GM23338 (cell line): ENCODE measurements at places on chromosomes 1 and 21. TPM values are rescaled to one million over a fixed set of nuclear protein-coding genes. Genes with fewer than 3 reads are reported as not detected.
A peak's percentile ranks its signal among the peaks of the same experiment; 100 is the strongest.

The TPTE gene
- total RNA-seq: not detected in 2 replicates

The DPT gene
- not detected in 2 replicates for total RNA-seq

The DNAI4 gene
- 0.90 and 5.3 TPM in 2 replicates for total RNA-seq

- H3K27me3 ChIP-seq: no peaks in the 10 kb centered on the region
- no peak overlapping the region for H3K27ac ChIP-seq
- no peak overlapping the region for H3K4me3 ChIP-seq
- no peak for DNase-seq
Measured at GRCh38 chr1:56222914-56223540, 356.3 kb downstream of the PLPP3 start.

DNA sequence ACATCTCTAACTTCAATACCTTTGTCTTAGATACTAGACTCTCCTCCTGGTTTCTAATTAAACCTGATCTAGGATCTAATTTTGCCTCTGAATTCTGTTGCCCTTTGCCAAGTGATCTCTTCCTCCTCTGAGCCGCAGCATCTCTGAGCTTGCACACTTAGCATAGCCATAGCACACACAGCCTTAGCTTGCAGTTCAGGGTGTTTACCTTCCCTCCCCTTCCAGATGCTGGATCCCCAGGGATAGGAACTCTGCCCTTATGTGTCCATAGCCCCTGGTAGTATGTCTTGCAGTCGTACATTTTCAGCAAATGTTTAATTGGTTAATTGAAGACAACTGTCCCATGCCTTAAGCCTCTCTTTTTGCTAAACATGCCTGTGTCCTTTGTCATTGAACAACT, 30.3 kb downstream of the SELL start:
- peaks cover 82% of the 10 kb centered on the region for H3K27me3 ChIP-seq
- H3K4me1 ChIP-seq: peaks cover 5% of the 10 kb centered on the region; the same call in 1 of the 2 replicates
- no peaks in the 10 kb centered on the region for H3K36me3 ChIP-seq
- H3K4me3 ChIP-seq: no peak overlapping the region

- no peaks in the 10 kb centered on the region for H3K4me1 ChIP-seq
- no peaks in the 10 kb centered on the region for H3K27me3 ChIP-seq
- DNase-seq: peak; percentile 82
- no peak overlapping the region for H3K4me3 ChIP-seq
- no peaks in the 10 kb centered on the region for H3K36me3 ChIP-seq
Measured at GRCh38 chr1:92749024-92749634, 35.8 kb downstream of the EVI5 start.

DNA sequence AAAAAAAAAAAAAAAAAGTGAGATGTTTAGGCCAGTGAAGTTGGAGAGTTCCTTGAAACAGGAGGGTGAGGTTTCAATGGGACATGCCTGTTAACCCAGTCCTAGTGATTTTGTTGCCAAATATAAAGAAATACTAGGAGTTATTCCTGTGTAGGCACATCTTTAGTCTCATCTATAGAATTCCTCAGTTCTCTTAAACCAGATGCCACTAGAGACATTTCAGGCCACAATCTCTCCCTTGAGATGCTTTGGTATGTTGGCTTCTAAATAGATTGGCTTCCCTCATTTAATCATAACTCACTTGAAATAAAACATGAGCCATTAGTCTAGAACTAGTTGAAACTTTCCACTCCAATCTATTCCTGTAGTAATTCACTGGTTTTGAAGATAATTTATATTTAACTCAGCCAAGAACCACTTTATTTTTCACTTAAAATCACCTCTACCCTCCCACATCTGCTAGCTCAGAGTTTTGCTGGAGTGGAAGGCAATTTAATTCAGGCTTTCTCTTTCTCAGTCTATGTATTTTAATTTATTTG, 29.8 kb downstream of the GPR137B start:
- H3K27me3 ChIP-seq: no peaks in the 10 kb centered on the region
- H3K4me1 ChIP-seq: peaks cover 3% of the 10 kb centered on the region; the same call in 1 of the 2 replicates
- no peak overlapping the region for H3K27ac ChIP-seq
- no peaks in the 10 kb centered on the region for H3K36me3 ChIP-seq
- DNase-seq: no peak
- no peak overlapping the region for H3K4me3 ChIP-seq

DNA sequence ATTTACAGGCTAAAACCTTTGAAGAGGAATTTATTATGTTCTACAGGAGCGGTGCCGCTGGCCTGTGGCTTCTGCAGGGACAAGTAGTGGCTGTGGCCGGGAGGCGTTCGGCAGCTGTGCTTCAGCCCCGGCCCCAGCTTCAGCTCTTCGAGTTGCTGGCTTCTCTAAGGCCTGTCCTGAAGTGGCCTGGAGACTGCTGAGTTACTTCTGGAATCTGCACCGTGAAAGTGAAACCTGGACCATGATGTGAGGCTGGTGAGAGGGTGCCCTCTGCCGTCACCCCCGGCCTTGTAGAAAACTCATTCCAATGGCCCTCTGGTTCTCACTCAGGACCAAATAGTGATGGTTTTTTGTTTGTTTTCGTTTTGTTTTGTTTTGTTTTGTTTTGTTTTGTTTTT, 48.1 kb downstream of the PRKCZ start:
- no peak overlapping the region for H3K27ac ChIP-seq
- no peaks in the 10 kb centered on the region for H3K27me3 ChIP-seq
- no peaks in the 10 kb centered on the region for H3K36me3 ChIP-seq

The FCRL5 gene
- total RNA-seq: 2.8 and 3.1 TPM in 2 replicates

DNA sequence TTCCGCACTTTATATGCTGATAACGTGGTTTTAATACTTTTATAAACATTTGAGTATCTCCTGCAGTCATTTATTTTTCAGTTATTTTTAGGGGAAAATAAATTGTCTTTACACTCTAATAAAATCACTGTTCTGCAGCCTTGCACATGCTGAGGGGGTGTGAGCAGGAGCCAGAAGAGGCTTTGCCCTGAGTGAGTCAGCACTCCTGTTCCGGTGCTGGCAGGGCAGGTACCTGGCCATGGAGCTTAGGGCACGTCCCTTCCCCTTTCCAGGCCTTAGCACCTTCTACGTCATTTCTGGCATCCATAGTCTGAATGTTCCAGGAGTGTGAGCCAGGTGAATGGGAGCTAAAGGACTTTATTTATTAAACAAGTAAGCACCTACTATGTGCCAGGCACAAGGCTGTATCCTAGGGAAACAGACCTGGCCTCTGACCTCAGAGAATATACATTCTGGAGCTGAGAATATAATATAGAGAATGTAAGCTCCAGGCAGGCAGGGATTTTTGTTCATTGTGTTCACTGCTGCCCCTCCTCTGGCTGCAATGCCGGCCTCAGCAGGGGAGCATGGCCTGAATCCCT, 402.9 kb downstream of the PTPRU start:
- H3K4me1 ChIP-seq: no peaks in the 10 kb centered on the region
- no peaks in the 10 kb centered on the region for H3K36me3 ChIP-seq
- H3K27me3 ChIP-seq: no peaks in the 10 kb centered on the region
- no peak for DNase-seq
- H3K27ac ChIP-seq: no peak overlapping the region

GRCh38 chr21:27700974-27701614, 734.2 kb upstream of the ADAMTS5 start:
- no peaks in the 10 kb centered on the region for H3K36me3 ChIP-seq
- H3K27me3 ChIP-seq: no peaks in the 10 kb centered on the region
- H3K4me3 ChIP-seq: no peak overlapping the region
- H3K4me1 ChIP-seq: no peaks in the 10 kb centered on the region
- DNase-seq: peak; percentile 87
- no peak overlapping the region for H3K27ac ChIP-seq

DNA sequence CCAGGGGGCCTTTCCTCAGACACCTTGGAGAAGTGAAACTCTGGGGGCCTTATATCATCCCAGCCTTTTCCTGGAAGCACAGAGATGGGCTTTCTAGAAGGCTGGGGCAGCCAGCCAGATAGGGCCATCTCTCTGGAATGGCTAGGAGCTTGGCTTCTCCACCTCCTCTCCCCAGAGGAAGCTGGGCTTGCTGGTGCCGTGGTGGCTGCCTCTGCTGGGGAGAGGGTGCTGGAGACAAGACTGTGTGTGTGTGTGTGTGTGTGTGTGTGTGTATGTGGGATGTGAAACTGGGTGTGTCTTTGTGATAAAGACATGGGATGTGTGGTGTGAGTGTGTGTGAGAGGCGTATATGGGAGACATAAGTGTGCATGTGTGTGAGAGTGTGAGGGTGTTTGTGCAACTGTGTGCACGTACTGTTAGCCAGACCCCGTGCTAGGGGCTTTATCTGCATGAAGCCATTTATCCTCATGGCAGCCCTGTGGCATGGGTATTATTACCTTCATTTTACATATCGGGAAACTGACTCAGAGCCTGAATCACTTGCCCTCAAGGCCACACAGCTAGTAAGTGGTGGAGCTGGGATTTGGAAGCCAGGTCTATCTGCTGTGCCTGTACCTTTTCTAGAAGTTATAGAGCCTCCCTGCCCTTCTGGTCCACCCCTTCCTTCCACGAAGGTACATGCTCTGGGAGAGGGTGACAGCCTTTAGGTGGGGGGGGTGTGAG, 44.2 kb downstream of the PTPRU start:
- no peak overlapping the region for H3K4me3 ChIP-seq
- 0 out of 2 replicates have a peak, but pooled peaks cover 2% of the 10 kb centered on the region for H3K36me3 ChIP-seq
- H3K27me3 ChIP-seq: no peaks in the 10 kb centered on the region
- DNase-seq: no peak
- no peak overlapping the region for H3K27ac ChIP-seq
- H3K4me1 ChIP-seq: peaks cover 17% of the 10 kb centered on the region
